Caudate nucleus (tissue), 63 donors: ENCODE measurements at places on chromosomes 5 and 9.

- no peak for DNase-seq
These were observed 9.6 kb upstream of the TOR4A start for GRCh38 chr9:137267933-137268355.

- no peak for DNase-seq
These were observed 102.9 kb downstream of the C9orf152 start for GRCh38 chr9:110105107-110105506.

- no peak for DNase-seq
These were observed 111.8 kb upstream of the IER5L start for GRCh38 chr9:129289883-129290282.

DNA sequence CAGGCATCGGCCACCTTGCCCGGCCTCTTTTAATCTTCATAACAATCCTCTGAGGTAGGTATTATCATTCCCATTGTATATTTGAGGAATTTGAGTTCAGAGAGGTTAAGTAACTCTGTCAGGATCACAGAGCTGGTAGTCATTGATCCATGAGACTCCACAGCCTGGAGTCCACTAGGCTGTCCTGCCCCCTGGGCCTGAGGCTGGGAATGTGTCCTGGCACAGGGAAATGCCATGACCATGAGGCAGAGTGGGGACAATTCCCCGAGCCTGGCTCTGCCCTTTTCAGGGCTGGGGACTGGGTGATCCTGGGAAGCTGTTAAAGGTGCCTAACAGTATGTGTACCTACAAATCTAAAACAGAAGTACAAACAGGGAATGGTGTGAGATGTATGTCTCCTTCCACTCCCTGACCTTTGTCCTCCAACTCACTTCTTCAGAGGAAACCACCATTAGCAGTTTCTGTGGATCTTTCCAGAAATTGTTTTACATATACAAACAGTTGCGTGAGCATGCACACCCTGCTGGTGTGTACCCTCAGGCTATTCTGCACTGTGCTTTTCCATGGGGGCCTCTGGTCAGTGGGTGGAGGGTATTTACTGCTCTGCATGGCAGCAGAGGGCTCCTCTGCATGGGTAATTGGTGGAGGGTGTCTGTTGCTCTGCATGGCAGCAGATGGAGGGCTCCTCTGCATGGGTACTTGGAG lies 53.8 kb downstream of the NDST1 start:
- no peak for DNase-seq

- no peak for DNase-seq
These were observed 5.0 kb downstream of the IL3 start for GRCh38 chr5:132065351-132065937.

- no peak for DNase-seq
These were observed 130.8 kb downstream of the C9orf152 start for GRCh38 chr9:110076894-110077725.

GRCh38 chr9:90941661-90942060 lies 140.0 kb downstream of the SYK start:
- no peak for DNase-seq

DNA sequence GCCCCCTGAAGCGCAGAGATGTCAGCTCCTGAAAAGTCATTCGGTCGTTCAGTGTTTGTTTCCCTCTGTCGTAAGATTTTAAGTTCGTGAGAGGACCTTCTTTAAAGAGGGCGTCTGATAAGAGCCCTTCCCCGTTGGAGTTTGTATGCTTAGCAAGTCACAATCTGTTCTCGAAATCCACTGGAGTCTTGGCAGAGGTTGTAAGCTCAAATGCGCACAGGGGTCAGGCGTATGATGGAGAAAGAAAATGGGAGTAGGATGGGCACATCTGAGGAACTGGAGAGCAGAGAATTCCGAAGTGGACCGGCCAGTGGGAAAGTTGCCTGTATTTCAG lies 710 bp downstream of the HSD17B4 start:
- DNase-seq, result no peak

GRCh38 chr9:130072515-130073235 lies 19.0 kb downstream of the GPR107 start:
- no peak for DNase-seq

DNA sequence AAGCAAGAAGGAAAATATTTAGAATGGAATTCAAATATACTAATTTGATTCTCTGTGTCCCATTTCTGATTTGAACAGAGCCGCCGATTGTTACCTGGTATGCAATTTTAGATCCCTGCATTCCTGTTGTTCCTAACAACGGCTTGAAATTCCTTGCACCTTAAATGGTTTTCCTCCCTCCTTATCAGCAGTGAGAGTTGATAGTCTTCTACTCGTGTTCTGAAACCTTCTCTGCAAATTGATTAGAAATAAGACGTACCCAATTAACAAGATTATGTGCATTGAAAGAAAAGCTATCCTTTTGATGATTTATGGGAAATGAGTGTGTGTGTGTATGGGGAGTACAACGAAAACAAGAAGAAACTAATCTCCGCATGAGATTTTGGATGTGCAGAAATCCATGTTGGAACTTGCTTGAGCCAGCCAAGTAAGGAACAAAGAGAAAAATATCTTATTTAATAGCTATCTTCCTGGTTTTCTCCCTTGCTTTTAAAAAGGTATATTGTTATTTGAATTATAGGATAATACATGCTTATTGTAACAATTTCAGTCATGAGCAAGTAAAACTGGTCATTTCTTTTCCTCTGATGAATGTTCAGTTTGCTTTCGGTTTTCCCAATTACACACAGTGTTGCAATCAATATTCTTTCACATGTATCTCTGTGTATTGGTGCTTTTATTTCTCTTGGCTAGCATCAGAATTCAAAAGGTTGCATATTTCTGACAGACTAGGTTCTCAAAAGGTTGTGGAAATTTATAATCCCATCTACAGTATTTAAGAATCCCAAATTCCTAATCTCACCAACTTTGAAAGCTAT lies 211.1 kb upstream of the ACTBL2 start:
- DNase-seq, result no peak

- DNase-seq, result no peak
These were observed 28.4 kb downstream of the SV2C start for GRCh38 chr5:76111477-76112174.

DNA sequence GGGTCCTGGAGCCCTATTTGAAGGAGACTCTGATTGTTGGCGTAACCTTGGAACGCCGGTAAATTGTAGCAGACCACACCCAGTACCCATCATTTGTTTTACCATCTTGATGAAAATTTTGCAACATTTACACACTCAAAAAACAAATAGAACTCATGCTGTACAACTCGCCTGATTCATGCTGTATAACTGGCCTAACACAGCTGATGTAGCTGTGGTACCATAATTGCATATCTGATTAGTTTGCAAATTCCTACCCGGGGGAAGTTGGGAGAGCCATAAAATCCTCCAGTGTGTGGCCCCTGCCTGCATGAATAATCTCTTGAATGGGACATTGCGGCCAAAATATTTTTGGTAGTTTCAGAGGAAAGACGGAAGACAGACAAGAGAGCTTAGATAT lies 9.7 kb downstream of the NIPAL4 start:
- DNase-seq, result no peak

- DNase-seq, result no peak
These were observed 823.2 kb downstream of the TLE1 start for GRCh38 chr9:80866121-80866520.

DNA sequence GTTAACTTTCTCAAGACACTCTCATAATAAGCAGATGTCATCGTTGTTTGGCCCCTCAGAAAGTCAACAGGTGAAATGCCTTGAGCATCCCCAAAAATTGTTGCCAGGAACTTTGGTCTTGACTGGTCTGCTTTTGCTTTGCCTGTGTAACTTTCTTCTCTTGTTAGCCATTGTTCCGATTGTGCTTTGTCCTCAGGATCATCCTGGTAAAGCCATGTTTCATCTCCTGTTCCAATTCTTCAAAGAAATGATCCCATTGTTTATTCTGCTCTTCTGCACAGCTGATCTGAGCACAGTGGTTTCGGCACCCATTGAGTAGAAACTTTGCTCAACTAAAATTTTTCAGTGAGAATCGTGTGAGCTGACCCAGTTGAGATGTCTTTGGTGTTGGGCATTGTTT lies 8.1 kb upstream of the ZBED3 start:
- DNase-seq, result no peak

- no peak for DNase-seq
These were observed 52.5 kb downstream of the NACC2 start for GRCh38 chr9:136042541-136042940.

- DNase-seq, result no peak
These were observed 41.2 kb upstream of the CTSL start for GRCh38 chr9:87684627-87685219.

DNA sequence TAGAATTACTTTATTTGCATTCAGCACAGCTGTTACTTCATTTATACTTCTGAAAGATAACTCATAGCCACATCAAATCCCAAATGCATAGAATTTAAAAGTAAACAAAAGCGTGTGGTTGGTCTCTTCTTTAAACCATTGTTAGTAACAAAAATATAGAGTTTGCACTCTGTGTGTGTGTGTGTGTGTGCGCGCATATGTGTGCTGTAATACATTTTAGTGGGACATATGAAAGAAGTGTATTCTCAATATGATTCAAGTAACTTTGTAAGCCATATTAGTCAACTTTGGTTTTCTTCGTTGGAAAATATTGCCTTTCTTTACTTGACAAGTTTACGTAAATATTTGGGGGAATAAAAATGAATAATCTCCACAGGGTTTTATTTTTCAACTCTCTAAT lies 106.1 kb upstream of the PRRC1 start:
- DNase-seq, result no peak

- DNase-seq, result no peak
These were observed 265.4 kb upstream of the KLF9 start for GRCh38 chr9:70679845-70680244.

GRCh38 chr9:119793218-119793617 lies 424.0 kb upstream of the BRINP1 start:
- no peak for DNase-seq

- DNase-seq, result no peak
These were observed 27.9 kb downstream of the FBXW11 start for GRCh38 chr5:171978519-171978918.

GRCh38 chr5:151251621-151252020 lies 1.4 kb upstream of the GM2A start:
- no peak for DNase-seq

DNA sequence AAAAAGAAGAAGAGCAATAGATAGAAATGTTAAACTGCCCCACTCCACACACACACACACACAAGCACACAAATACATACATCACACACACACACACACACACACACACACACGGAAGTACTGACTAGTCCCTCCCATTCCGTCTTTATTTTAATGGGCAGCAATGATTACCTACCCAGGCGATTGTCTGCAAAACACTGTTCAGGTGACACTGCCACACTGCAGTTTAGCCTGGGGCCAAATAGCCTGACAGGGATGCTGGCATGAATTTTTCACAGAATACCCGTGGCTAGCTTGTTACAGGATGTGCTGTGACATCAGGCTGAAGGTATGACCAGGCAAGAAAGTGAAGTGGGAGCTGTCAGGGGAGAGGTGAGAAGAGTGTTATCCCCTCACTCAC lies 86.9 kb downstream of the FRMD3 start:
- no peak for DNase-seq

DNA sequence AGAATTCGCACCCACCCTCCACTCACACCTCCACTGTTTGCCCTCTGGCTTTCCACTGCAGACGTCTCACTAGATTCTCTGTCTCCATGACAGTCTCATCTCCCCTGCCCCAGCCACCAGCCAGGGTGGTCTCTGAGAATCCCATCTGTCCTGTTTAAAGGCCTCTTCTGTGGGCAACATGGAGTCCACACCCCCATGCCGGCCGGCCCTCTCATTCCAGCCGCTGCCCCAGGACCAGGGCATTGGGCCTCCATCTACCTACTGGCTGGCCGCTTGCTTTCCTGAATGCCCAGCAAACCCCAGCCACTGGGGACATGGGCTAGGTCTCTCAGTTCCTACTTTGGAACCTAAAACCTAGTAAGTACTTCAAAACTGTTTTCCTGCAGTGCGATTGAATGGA lies 65.6 kb upstream of the RUFY1 start:
- no peak for DNase-seq
